ENCODE measurements at places on chromosomes 16 and 17.

DNA sequence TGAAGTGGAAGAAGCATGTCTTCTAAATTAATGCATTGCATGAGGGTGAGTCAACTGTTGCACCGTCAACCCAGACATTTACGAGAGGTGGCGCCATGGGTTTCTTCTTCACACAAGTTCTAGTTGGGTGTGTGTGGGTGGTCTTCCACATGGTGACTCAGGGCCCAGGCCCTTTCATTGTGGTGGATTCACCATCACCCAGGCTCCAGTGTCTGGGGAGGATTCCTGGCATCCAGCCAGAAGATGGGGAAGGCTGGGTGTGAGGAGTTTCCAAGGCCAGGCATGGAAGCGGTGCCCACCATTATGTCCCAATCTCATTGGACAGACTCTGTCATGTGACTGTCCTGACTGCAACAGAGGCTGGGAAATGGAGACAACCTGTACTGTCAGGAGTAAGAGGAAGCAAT, 21.4 kb upstream of the JPH3 start:
- H3K27ac ChIP-seq: no peak overlapping the region
- no peaks in the 10 kb centered on the region for H3K36me3 ChIP-seq
- H3K4me1 ChIP-seq: no peaks in the 10 kb centered on the region
- DNase-seq: no peak

DNA sequence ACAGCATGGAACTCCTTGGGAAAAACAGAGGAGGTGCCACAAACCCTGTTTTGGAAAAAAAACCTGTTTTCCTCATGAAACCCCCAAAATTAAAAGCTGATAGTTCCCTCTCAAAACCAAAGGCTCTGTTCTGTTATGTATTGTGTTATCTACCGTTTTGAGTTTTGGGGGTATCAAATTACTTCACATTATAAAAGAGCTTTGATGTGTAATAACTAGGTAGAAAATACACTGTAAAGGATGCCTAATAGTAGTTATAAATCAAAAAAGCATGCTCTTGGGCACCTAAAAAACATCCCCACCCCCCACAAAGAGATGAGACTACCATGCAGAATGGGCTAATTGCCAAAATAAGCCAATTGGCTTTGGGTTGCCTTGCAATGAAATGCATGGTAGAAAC, 30.8 kb downstream of the C16orf54 start:
- DNase-seq: no peak
- H3K36me3 ChIP-seq: no peaks in the 10 kb centered on the region
- peaks cover 9% of the 10 kb centered on the region for H3K4me1 ChIP-seq
- H3K27me3 ChIP-seq: no peaks in the 10 kb centered on the region
- no peak overlapping the region for H3K27ac ChIP-seq

DNA sequence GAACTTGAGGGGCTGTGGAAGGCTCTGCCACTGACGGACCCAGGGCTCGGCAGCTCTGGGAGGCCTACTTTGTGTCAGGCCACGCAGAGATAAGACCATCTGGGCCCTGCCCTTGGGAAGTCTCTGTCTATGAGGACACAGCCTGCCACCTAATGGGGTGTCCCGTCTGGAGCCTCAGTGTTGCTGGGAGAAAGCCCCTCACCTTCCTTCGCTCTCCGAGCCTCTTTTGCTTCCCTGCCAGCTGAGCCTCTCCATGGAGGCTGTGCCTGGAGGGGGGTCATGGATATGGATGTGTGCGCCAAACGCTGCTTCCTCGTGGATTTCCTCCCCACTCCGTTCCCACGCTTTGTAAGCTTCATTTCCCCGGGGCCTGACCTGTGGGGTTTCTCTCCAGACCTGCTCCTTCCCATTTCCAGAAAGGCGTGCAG, 228.8 kb downstream of the SEC14L1 start:
- no peaks in the 10 kb centered on the region for H3K27me3 ChIP-seq
- H3K4me1 ChIP-seq: peaks cover 64% of the 10 kb centered on the region
- no peaks in the 10 kb centered on the region for H3K36me3 ChIP-seq
- DNase-seq: no peak
- H3K4me3 ChIP-seq: no peak overlapping the region

DNA sequence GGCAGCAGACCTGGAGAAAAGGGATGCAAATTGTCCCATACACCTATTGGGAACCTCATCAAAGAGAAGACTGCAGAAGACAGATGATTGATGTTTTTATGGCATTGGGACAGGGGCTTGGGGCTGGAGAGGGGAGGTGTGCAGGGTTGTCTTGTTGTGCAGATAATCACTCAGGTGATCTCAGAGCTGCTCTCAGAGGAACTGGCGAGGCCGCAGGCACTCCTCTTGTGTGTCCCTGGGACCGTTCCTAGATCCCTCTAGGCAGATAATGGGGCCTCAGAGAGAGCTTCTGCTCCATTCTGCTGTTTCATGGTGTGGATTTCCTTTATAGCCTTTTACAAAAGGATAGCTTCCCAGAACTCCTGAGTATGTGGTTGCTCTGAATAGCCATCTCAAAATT, 1.6 kb downstream of the RNF213 start:
- H3K27ac ChIP-seq: peak overlapping the region; percentile 67
- peak overlapping the region; percentile 92 for H3K4me3 ChIP-seq
- H3K36me3 ChIP-seq: peaks cover 6% of the 10 kb centered on the region
- peaks cover 68% of the 10 kb centered on the region for H3K4me1 ChIP-seq
- H3K27me3 ChIP-seq: no peaks in the 10 kb centered on the region

GRCh38 chr16:89133457-89134127, 38.0 kb upstream of the CDH15 start:
- no peak overlapping the region for H3K27ac ChIP-seq
- H3K27me3 ChIP-seq: no peaks in the 10 kb centered on the region
- DNase-seq: no peak
- peaks cover 27% of the 10 kb centered on the region for H3K36me3 ChIP-seq
- H3K4me1 ChIP-seq: no peaks in the 10 kb centered on the region

GRCh38 chr16:3687792-3688191, 29.5 kb downstream of the TRAP1 start:
- peaks cover 7% of the 10 kb centered on the region for H3K4me1 ChIP-seq
- no peak overlapping the region for H3K27ac ChIP-seq

Measured in CD4-positive, alpha-beta memory T cell (primary cell).